Thyroid gland (tissue), 4 donors: ENCODE measurements at places on chromosomes 12 and 14.

DNA sequence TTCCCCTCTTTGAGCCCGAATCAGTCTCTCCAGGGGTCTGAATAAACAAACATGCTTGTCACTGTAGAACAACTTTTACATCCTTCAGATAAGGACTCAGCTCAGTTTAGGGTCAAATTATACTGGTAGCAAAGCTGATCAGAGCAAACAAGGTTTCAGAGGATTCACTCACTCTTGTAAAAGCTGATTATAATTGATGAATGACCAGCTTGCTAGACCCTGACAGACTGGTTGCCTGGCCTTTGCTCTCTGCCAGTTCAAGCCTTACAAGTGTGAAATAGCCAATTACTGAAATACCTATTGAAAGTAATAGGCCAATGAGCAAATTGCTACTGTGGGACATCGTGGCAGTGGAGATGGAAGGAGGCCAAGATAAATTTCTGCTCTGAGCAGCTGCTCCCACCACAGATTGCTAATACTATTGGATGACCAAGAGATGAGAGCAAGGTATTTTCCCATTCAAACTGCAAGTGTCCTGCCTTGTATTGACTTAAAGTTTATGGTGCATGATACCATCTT lies 177.6 kb downstream of the PDZRN4 start:
- DNase-seq, result no peak

DNA sequence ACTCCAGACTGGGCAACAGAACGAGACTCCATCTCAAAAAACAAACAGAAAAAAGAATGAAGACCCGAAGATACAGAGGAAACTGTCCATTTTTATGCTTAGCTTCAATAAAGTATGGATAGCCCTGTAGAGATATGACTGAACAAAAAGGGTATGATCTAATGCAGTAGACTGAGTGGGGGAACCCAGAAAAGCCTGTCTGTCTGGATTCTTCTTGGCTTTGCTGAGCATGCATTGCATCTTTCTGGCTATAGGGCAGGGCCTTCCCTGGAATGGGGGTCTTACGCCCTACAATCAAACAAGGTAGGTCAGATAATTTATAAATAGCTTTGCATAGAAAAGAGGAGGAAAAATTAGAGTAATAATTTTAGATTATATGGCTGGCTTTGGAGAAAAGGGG lies 10.1 kb downstream of the MIA2 start:
- DNase-seq, result no peak

DNA sequence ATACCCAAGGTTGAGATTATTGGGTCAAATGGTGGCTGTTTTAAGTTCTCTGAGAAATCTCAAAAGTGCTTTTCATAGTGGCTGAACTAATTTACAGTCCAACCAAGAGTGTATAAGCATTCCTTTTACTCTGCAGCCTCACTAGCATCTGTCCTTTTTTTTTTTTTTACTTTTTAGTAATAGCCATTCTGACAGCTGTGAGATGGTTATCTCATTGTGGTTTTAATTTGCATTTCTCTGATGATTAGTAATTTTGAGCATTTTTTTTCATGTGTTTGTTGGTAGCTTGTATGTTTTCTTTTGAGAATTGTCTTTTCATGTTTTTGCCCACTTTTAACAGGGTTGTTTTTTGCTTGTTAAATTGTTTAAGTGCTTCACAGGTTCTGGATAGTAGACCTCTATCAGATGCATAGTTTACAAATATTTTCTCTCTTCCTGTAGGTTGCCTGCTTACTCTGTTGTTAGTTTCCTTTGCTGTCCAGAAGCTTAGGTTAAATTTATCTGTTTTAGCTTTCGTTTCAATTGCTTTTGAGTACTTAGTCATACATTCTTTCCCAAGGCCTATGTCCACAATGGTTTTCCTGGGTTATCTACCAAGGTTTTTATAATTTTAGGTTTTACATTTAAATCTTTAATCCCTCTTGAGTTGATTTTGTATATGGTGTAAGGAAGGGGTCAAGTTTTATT lies 881.3 kb upstream of the SEL1L start:
- no peak for DNase-seq

- no peak for DNase-seq
These were observed 16.4 kb upstream of the PLD4 start for GRCh38 chr14:104908303-104908702.

DNA sequence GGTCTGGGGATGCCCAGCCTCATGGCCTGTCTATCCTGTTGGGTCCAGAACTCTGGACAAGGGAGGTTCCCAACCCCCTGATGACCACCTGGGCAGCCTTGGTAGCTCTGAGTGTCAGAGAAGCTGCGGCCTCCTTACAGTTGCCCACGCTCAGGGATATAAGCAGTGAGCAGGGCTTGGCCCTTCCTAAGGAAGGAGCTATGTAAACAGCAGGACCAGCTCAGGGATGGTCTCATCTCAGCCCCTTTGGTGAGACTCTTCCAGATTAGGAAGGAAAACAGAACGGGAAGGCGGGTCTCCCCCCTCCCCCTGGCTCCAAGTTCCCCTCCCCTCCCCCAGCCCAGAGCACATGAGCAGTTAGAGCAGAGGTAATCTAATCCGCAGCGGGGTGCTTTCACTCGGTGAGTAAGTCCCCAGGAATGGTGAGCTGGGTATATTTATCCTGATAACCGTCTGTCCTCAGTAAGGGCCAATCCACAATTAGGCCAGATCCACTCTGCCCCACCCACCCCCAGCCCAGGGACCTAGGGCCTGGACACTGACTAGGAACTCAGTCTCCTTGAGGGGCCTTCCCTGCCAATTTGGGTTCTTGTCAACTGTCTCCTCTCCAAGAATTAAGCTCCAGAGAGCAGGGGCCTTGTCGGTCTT lies 29.5 kb upstream of the RPLP0 start:
- DNase-seq, result peak; percentile 59

GRCh38 chr12:79929065-79929464 lies 5.8 kb downstream of the PPP1R12A start:
- DNase-seq, result no peak

GRCh38 chr14:90626550-90626949 lies 189.7 kb downstream of the TTC7B start:
- no peak for DNase-seq

- DNase-seq, result no peak
These were observed 131.5 kb downstream of the GPR135 start for GRCh38 chr14:59333668-59334067.

DNA sequence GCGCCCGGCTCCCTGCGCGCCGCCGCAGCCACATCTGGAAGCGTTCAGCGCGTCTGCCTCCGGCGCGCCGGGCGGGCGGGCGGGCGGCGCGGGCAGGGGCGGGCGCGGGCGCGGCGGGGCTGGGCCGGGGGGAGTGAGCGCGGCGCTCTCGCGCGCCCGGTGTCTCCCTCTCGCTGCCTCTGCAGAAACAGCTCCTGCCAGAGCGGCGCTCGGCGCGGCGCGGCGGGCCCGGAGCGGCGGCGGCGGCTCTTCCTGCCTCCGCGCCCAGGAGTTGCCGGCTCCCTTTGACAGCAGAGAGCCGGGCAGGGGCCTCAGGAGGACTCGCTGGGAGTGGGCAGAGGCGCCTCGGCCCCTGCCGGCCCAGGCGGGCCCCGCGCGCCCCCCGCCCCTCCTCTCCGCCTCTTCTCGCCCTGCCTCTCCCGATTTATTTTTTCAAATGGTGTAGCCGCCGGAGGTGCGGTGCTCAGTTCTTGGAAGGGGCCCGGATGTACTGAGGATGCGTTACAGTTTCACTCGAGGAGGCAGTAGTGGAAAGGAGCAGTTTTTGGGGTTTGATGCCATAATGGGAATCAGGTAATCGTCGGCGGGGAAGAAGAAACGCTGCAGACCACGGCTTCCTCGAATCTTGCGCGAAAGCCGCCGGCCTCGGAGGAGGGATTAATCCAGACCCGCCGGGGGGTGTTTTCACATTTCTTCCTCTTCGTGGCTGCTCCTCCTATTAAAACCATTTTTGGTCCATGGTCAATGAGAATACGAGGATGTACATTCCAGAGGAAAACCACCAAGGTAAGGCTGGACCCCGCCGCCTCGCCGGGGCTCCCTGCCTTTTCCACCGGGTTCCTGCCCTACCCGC lies at the start of gene CACNA1C:
Gene CACNA1C, plus strand, starts transcription at position 162 of the 853 bp plus-strand sequence. Its CDS starts 576 bp downstream, at position 738.
- DNase-seq, result peak; percentile 19

DNA sequence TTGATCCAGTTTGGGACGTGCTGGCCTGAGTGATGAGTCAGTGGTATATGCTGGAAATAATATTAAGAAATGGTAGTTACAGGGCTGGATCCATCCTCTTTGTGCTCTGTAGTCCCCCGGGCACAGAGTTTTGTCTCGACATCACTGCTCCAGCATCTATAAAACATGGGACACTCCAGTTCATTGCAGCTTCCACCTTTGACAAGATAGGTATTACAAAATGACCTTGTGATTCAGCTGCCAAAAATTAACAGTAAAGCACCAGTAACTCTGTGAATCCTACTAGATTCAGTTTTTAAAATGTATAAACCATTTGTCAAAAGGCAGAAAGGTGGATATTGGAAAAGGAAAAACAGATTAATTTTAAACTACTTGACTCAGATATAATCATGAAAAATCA lies 14.6 kb upstream of the GNG2 start:
- no peak for DNase-seq

- DNase-seq, result no peak
These were observed 154.4 kb upstream of the GARIN6 start for GRCh38 chr12:99493197-99493596.

DNA sequence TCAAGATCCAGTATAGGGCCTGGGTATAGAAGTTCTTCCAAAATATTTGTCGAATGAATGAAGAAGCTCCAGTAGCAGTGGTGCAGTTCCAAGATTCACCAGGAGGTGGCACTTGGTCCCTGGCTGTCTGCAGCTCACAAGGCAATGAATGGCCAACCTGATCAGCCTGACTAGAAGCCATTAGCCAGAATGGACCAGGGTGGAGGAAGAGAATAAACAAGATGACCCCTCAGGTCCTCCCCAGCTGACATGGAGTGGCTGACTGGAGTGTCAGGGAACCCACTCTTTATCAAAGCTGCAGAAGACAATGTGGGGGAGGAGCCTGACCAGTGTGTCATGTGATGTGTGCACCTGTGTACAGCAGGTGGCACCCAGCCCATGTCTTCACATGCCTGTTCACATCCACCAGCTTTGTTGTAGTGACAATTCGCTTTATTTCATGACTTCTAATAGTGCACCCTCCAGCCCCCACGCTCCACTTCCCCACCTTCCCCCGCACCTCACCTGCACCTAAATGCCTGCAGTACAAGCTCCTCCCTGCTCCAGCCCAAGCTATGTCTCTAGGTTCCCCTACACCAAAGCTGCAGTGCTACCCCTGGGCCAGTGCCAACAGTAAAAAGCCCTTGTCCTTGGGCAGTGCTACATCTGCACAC lies 3.0 kb downstream of the LTBP2 start:
- peak; percentile 85 for DNase-seq

- no peak for DNase-seq
These were observed 60.8 kb downstream of the R3HDM2 start for GRCh38 chr12:57370072-57370471.

- peak; percentile 59 for DNase-seq
These were observed 394.0 kb upstream of the SYT1 start for GRCh38 chr12:78470354-78471195.

DNA sequence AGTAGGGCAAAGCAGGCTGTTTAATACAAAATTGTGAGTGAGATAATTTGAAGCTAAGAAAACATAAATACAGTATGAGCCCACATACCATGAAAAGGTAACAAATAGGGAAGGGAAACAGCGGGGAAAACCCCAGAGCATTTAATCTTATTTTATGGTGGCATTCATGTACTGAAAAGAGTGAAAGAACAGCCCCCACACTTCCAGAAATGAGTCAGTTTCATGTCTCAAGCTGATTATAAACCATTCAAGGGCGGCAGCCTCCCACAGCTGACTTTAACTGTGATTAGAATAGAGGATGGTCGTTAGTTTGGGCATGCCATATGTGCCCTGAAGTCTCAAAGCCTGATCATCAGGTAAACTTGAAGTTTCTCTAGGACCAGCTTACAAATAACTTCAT lies 64.5 kb downstream of the FOXG1 start:
- no peak for DNase-seq

GRCh38 chr12:6575648-6576047 lies 7.6 kb upstream of the NOP2 start:
- DNase-seq, result no peak

DNA sequence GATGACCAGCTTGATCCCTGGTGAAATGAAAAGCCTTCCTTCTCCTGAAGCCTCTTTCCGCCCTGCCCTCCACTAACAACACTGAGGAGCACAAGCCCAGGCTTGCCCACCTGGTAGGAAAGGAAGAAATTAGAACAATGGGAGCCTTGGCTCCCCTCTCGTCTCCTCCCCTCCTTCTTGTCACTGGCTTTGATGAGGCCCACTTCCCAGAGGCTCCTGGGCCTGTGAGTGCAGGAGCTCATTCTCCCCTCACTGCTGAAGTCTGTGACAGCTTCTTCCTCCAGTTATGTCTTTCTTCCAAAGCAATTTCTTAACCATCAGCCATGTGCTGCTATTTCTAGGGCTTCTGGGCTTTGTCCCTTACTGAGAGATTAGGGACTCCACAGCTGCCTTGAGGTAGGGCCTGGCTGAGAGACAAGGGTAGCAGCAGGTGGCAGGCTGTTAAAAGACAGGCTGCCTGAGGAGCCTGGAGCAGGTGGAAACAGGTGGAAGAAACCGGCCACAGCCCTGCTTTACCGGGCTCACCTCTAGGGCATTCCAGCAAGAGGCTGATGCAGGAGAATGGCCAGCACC lies 53.6 kb upstream of the SRSF5 start:
- DNase-seq, result no peak
